ENCODE measurements at places on chromosomes 2 and 18. TPM values are rescaled to one million over a fixed set of nuclear protein-coding genes. Genes with fewer than 3 reads are reported as not detected.

Gene RNU2-63P
- total RNA-seq: under 0.01 TPM

Gene CRYGD
- not detected for total RNA-seq

Gene MYO1B
- 64.7 TPM for total RNA-seq

Gene ARHGEF33
- 0.07 TPM for total RNA-seq

Gene ZNF407
- 7.1 TPM for total RNA-seq

Gene THSD7B
- not detected for total RNA-seq

Gene ANKRD23
- not detected for total RNA-seq

Gene GPR39
- total RNA-seq: 0.07 TPM

Gene ARL6IP6
- total RNA-seq: 43.6 TPM

Gene CHRND
- total RNA-seq: not detected

Gene FAM228A
- total RNA-seq: 2.4 TPM

Gene KLHL14
- not detected for total RNA-seq
